B cell (primary cell): ENCODE measurements at places on chromosomes 7 and 10.
A peak's percentile ranks its signal among the peaks of the same experiment; 100 is the strongest.

- DNase-seq: peak; percentile 75
Observed at GRCh38 chr10:69344591-69345252, 66.4 kb downstream of the HK1 start.

DNA sequence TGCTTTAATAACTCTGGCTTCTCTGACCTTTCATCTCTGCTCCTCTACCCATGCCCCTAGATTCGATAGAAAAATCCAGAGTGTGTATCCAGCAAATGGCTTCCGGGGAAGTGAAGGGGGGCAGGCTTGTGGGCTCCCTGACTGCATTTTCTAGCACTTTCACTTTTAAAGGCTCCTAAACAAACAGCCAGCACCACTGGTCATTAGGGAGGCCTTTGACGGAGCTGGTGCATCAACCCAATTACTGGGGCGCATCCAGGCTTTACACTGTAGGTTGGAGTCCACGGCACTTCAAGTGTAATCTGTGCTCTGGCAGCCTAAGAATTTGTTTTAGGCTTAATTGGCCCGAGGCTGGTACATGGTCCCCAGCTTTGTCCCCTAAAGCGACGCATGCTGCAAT lies 291.9 kb downstream of the GFRA1 start:
- DNase-seq: no peak

DNA sequence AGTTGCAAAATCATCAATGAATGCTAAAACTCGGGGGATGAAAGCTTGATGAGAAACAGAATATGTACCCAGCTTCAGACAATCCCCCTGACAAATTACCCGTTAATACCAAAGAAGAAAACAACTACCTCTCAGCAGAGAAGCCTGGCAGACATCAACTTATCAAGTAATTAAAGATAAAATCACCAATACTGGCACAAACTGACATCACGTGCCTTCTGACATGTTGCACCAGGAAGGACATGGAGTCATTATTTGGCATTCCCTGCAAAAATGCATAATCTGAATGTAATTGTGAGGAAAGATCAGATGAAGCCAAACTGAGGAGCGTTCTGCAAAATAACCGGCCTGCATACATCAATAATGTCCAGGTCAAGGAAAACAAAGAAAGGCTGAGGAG lies 7.7 kb downstream of the SLIT1 start:
- DNase-seq: no peak

GRCh38 chr10:12348294-12348869 lies 965 bp upstream of the CAMK1D start:
- DNase-seq: no peak

DNA sequence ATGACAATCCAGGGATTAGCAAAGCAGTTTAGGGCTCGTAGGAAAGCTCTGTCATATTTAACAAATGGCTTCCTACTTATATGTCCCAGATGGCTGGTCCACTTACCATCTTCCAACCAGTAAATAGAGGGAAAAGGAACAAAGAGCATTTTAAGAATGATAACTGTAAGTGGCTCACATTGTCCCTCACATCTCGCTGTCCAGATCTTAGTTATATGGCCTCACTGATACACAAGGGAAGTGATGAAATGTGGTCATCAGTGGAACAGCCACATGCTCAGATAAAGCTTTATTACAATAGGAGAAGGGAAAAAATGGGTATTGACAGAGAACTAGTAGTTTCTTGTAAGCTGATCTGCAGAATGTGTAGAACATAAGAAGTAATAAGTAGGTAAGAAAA lies 35.8 kb downstream of the IQUB start:
- no peak for DNase-seq

GRCh38 chr7:71442492-71443190 lies 310.7 kb downstream of the GALNT17 start:
- DNase-seq: no peak

- DNase-seq: no peak
Observed at GRCh38 chr7:137015015-137015414, 146.6 kb downstream of the CHRM2 start.

DNA sequence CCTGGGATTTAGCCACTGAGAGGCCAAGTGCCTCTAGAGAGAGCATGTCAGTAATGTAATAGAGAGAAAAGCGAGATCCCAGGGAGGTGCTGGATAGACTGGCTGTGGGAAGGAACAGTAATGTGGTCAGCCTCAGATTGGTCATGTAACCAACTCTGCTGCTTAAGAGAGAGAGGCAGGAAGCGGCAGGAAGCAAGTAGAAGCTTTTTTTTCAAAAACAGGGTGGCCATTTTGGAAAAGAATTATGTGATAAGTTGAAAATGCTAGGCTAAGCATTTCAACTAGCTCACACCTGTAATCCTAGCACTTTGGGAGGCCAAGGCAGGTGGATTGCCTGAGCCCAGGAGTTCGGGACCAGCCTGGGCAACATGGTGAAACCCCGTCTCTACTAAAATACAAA lies 3.7 kb upstream of the PCOLCE start:
- no peak for DNase-seq

GRCh38 chr7:99740573-99741440 lies 5.8 kb upstream of the CYP3A7 start:
- DNase-seq: no peak

DNA sequence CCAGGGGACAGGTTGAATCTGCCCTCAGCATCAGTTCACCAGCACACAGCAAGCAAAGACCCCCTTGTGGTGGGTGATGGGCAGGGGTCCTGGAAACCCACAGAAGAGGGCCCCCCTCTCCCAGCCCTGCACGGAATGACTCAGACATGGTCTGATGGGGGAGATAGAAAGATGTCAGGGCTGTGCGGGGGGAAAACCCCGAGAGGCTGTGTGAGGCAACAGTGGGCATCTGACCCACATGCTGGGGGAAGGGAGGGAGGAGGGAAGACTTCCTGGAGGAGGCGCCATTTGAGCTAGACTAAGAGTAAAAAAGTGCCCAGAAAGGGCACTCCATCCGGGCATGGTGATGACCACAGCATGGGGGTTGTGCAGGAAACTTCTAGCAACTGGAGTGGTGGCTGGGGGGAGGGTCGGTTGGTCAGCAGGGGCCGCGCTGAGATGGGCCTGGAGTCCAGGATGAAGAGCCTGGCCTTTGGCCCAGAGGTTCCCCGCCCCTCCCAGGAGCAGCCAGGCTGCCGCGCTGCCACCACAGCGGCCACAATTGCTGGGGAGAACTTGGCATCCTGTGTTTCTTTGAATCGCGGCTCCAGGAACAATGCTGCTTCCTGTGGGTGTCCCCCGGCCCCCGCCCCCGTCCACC lies 2.5 kb downstream of the LFNG start:
- DNase-seq: peak; percentile 65

- no peak for DNase-seq
Observed at GRCh38 chr10:24854256-24854655, 98.2 kb downstream of the PRTFDC1 start.

DNA sequence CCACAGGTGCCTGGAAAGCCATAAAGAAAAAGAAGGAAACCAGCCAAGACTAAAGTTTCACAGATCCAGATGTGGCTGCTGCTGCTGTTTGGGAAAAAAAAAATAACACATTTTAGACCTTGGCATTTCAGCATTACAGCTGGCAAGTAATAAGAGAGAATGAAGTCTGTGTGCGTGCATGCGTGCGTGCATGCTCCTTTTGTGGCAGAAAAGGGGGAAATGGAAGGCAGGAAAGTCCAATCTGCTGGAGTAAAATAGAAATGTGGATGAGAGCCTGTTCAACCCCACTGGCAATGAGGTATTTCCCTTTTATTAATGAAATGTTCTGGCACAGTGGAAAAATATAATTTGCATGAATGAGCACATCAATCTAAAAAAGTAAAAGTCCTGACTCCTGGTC lies 137.0 kb upstream of the SEMA3A start:
- no peak for DNase-seq

GRCh38 chr7:70506434-70506833 lies 625.5 kb upstream of the GALNT17 start:
- DNase-seq: no peak

DNA sequence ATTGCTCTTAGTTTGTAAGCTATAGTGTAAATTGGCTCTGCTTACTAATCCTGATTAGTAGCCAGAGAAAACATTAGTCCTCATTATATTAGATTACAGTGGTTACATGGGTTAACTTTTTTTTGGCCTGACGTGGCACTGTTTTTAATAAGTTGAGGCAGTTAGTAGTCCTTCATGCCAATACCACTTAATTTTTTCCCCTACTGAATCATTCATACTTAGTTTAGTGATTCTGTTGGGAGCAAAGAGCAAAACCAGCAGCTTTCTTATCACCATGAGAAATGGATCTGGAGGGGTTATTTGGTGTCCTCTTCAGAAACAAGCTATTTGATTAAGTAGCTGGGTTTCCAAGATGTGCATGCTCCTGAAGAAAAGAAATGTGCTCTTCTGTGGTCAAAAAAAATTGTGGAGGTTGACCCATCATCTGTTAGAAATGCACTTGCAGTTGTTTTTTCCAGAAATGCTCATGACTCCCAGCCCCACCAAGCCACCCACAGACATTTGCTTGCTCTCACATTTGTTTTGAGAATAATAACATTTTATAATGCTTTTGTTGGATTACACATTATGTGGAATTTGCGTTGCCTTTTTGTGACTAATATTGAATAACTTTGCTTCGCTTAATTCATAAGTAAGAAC lies 258.5 kb downstream of the HDAC9 start:
- DNase-seq: no peak

GRCh38 chr7:57642730-57643129 lies 192.8 kb downstream of the ZNF716 start:
- no peak for DNase-seq

GRCh38 chr7:6117533-6117932 lies 86.4 kb downstream of the ANKRD61 start:
- DNase-seq: no peak
